ENCODE measurements at places on chromosomes 5 and 9.

GRCh38 chr5:138263581-138263980 lies 10.8 kb downstream of the GFRA3 start:
- no peak for DNase-seq

DNA sequence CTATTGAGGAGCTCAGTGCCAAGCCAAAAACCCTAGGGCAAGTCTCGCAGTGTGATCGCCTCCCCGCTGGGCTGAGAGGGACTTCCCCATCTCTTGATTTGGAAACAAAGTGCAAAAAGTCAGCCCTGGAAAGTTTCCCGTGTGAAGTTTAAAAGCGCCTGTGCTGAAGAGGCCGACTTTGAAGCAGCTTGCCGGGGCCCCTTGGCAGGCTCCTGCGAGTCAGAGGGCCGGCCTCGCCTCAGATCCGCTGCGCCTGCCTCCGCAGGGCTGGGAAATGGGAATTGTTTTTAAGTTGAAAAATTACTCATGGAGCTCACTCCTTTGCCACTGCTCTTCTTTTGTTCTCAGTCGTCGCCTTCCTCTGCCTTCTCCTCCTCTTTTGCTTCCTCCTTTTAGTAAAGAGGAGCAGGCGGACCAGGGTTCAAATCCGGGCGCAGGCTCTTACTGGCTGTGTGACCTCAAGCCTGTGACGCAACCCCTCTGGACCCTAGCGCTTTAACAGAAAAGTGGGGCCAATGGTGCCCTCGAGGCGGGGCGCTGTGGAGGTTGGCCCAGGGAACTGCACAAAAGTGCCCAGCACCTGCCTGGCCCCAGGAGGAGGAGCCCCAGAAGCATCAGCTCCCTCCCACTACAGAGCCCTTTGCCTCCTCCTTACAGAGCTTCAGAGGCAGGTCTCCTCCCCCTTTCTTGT lies 14.7 kb upstream of the LHX2 start:
- no peak for DNase-seq

- no peak for DNase-seq
Measured at GRCh38 chr9:135443797-135444425, 35.7 kb upstream of the PPP1R26 start.

GRCh38 chr9:3441197-3441816 lies 84.5 kb downstream of the RFX3 start:
- DNase-seq, result peak; percentile 21

DNA sequence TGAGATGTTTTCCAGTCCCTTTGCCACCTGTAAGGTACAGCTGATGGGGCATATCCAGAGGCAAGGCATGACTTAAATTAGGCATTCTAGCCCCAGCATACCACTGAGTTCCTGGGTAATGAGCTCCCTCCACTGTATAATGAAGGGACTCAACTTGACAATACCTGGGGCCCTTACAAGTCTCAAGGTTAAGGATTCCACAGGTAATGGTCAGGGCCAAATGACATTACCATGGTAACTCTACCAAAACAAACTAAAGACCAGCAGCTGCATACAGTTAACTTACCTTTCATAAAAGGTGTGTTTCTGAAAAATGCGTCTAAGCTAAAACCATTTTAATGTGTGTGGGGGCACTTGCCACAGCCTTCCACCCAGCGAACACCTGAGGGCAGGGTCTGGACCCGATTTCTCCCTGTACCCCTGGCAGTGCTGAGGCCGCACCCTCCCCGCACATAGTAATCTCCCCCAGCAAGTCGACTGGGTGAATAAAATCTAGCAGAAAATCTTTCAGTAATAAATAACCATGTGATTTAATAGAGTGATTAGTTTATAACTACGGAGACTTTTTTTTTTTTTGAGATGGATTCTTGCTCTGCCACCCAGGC lies 24.2 kb downstream of the CCDC69 start:
- DNase-seq, result no peak

DNA sequence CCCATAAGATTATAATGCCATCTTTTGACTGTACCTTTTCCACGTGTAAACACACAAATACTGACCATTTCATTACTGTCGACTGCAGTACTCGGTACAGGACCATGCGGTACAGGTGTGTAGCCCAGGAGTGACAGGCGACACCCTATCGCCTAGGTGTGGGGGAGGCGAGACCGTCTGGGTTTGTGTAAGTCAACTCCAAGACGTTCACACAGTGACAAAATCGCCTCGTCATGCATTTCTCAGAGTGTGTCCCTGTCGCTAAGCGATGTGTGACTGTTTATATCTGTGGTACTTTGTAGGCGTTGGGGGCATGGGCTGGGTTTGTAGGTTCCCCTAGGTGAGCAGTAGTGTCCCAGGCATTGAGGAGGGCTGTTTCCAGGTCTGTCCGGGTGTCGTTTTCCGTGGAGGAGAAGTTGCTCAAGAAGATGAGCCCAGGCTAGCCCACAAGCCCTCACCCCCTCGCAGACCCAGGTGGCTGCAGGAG lies 20.3 kb downstream of the NEK6 start:
- no peak for DNase-seq

- DNase-seq, result no peak
Measured at GRCh38 chr5:169805527-169805934, 168.5 kb downstream of the DOCK2 start.

- no peak for DNase-seq
Measured at GRCh38 chr5:41346609-41347008, 133.3 kb upstream of the C6 start.

Measured in activated gamma-delta T cell treated with Interleukin-2 at 50 U/mL for 16 hours (primary cell).